Esophagus mucosa (tissue), 1 donor: ENCODE measurements at places on chromosomes 11 and 22. TPM values are rescaled to one million over a fixed set of nuclear protein-coding genes. Genes with fewer than 3 reads are reported as not detected.

The GAB4 gene
- total RNA-seq: not detected

DNA sequence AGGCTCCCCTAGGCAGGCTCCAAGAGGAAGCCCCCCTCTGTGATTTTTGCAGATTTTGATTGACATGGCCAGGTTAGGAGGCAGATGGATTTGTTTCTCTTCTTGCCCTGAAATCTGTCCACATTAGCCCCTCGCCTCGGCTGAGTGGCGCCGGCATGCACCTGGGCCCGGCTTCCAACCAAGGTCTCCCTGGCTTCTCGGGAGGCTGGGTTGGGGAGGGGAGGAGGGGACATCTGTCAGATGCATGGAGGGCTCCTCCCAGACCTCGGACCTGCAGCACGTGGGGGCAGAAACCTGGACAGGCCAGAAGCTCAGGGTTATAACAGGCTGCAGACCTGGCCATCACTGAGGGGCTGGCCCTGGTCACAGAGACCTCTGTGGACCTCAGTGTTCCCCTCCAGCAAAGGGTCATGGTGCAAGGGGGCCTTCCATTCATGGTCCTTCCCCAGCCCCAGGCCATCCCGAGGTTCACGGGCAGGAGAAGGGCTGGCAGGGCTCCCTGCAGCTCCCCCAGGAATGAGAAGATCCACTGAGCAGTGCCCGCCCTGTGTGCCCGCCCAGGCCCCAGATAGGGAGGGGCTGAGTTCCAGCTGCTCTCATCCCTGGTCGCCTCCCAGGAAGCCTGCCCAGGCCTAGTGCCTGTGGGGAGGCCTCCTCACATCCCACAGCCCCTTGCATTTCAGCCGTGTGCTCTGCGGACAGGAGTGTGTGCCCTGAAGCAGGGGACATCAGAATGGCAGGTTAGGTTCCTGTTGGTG lies 747.8 kb downstream of the BRD1 start:
- ATAC-seq: no peak

The UCP3 gene
- total RNA-seq: 0.28 TPM

The POTEH gene
- total RNA-seq: not detected

GRCh38 chr11:29282088-29282487 lies 734.7 kb downstream of the KCNA4 start:
- peak; percentile 85 for ATAC-seq

DNA sequence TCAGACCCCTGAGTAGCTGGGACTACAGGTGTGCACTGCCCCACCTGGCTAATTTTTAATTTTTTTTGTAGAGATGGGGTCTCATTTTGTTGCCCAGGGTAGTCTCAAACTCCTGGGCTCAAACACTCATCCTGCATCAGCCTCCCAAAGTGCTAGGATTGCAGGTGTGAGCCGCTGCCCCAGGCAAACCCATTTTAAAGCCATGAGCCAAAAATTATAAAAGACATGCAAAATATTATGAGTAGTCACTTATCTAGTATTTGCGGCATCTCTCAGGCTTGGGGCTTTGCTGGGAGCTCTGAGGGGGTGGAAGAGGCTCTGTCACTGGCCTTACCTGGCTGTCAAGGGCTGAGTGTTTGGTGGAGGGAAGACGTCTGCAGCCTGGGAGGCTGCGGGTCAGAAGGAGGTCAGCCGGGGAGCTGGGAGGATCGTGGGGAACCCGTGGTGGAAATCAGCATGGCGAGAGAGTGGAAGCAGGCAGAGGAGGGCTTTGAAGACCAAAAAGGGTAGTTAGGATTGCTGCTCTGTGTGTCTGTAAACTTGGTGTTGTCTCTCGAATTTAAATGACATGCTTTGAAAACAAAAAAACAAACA lies 69.1 kb upstream of the PARVG start:
- no peak for ATAC-seq

The C11orf86 gene
- not detected for total RNA-seq

DNA sequence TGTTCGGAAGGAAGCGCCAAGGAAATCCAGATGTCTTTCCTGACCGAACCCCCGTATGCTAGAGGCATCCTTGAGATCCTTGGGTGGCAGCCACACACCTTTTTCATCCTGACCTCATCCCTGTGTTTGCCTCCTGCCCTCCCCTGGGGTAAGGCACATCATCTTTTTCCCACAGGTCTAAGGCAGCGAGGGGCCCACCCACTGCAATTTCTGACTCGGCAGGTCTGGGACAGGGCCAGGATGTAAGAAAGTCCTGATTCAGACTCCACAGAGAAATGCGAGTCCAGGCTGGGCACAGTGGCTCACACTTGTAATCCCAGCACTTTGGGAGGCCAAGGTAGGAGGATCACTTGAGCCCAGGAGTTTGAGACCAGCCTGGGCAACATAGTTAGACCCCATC lies 10.5 kb downstream of the ZMAT5 start:
- peak; percentile 74 for ATAC-seq

- ATAC-seq: no peak
These were observed 10.4 kb upstream of the GAL start for GRCh38 chr11:68673991-68674390.

DNA sequence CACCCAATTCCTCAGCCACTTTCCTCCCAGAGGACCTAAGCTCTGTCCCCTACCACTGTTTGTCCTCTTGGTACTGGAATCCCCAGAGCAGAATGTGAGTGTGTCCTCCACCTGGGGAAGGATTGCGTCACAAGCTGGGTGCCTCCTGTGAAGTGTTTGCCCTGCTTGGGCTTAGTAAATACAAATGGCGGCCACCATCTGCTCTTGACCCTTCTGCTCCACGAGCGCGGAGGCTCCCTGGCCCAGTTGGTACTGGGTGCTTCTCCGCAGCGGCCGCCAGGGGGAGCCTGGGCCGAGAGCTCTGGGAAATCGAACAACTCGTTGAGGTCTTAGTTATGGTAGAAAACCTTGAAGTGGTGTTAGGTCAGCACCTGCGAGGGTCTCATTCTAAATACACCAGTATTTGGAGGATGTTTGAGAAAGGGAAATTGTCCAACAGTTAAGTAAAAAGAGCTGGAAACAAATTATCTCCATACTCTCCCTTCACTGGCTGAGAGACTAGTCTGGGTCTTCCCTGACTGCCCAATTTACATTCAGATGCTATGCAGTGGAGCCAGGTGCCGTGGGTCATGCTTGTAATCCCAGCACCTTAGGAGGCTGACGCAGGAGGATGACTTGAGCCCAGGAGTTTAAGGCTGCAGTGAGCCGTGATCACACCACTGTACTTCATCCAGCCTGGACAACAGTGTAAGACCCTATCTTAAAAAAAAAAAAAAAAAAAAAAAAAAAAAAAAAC lies 74.6 kb upstream of the TEAD1 start:
- ATAC-seq: peak; percentile 49

The OR4A16 gene
- total RNA-seq: not detected

The ESAM gene
- total RNA-seq: 8.5 TPM

The OR5T3 gene
- total RNA-seq: not detected

DNA sequence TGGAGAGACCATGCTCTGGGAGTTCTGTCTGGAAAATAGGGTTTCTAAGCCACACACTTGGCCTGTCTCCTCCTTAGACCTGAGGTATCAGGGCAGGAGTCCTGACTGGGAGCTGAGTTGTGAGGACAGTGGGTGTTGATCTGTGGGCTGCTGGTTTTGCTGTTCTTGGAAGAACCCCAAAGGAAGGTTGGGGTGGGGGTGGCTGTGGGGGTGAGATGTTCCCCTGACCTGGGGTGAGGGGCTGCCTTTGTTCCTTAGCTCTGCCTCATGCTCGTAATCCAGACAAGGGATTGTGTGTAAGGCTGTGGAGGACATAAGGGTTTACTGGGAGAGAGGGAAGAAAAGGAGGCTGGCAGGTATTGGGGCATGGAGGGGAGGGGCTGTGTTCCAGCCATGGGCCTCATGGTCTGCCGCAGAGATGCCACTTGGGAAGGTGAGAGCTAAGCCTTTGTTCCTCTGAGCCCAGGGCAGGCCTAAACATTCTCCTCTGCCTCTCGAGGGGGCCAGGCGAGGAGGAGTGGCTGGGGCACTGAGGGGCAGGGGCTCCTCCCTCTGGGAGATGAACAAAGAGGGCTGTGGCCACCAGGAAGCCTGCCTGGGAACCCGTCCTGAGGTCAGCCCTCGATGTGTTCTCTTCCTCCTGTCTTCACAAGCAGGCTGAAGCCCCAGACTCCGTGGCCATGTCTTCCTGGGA lies 4.4 kb downstream of the OTOG start:
- no peak for ATAC-seq

DNA sequence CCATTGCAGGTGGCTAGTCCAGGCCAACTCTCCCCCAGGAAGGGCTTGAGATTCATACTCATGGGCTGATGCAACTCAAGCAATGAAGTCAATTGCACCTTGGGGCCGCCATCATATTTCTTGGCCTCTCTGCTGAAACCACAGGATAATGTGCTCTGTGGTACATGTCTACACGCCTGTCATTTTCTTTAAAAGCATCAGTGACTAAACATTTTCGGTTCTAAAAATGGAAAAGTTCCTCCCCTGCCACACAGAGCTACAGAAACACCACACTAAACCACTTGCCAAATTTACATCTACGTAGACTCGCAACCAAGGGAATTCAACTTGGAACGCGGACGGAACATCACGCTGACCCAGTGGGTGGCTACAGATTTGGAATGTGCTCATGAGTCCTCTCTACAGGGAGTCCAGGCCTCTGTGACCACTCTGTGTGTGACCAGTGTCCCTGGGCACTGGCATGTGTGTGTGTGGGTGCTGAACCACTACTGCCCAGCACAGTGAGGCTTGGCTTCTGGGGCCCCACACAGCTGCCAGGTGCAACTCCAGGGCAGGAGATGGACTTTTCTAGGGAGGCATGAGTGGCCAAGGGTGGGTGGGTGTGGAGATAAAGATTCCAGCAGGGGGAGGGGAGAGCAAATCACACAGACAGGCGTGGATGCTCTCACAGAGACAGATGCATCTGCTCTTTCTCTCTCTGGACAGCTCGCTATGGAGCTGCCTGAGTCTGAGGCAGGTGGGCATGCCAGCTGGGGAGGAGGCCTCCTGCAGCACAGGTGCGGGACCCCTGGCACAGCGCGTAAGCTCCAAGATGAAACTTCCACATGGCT lies 261.9 kb downstream of the CTTN start:
- no peak for ATAC-seq

- no peak for ATAC-seq
These were observed 11.4 kb upstream of the HPX start for GRCh38 chr11:6452219-6452618.

GRCh38 chr11:17603056-17603825 lies 56.2 kb downstream of the OTOG start:
- no peak for ATAC-seq

- ATAC-seq: no peak
These were observed 232.1 kb downstream of the ST3GAL4 start for GRCh38 chr11:126587541-126587940.

- ATAC-seq: no peak
These were observed 31.5 kb upstream of the SCGB1A1 start for GRCh38 chr11:62387381-62387780.

DNA sequence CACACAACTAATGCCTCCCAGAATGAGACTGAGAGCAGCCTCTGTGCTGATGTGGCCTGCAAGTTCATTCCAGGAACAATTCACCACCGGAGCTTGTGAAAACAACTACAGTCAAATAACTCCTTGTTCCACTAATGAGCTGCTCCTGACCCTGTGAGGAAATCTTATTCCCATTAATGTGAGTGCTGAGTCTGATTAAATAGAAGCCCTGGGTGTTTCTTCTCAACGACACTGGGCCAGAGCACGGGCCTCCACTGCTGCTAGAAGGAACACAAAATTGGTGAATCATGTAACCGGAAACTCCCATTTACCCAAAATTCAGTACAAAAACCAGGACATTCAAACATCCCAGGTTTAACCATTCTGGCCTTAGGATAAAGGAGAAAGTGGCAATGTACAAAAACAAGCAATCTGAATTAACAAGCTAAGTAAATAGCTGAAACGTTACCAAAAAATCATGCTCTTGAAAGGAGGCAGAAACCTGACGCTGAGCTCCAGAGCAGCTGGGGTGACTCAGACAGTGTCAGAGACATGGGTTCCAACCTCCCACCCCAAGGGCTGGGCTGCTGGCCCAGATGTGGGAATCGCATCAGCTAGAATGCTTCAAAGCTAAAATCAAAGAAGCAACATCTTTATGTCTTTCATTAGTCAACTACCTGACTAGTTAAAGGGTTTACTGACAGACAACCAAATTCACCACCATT lies 26.7 kb downstream of the SERGEF start:
- peak; percentile 74 for ATAC-seq

DNA sequence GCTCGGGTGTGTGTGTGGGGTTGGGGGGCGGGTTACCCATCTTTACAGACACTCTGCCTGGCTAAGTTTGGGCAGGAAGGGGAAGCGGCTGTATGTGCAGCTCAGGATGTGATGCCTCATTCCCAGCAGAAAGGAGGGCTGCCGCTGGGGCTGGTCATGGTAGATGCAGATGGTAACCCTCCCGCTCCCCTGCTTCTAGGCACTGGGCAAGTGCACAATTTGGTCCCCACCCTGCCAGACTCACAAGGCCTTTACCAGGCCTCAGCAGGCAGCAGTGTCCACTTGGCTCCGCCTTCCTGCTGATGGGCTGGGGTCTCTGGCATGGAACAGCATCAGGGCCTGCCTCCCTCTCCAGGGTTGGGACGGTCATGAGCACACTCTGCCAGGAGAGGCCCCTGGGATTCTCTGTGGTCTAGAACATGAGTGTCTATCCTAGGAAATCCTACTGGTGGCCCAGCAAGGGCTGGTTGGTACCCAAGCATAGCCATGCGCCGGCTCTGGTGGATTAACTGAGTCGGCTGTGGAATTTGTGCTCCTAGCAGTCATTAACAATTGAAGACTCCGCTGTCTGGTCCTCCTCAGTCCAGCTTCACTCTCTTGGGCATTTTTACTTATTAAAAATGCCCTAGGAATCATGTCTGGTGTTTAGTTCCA lies 4.2 kb downstream of the LMO1 start:
- ATAC-seq: no peak

- ATAC-seq: peak; percentile 79
These were observed 38.1 kb upstream of the POU2AF1 start for GRCh38 chr11:111417011-111417765.

DNA sequence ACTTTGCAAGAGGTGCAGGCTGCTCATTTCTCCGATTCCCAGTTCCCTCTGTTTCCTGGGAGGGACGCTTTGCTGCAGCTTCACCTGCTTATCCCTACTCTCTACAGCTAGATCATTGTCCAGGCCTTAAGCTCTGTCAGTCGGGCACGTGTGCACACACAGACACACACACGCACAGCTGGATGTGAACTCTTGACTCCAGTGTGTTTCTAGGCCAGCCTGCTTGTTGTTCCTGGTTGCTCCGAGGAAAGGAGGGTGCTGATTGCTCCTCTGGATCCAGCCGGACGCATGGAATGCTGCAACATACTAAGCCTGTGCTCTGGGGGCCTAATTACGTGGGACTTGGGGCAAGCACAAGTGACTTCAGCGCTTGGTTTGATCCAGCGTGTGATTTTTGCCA lies 19.7 kb downstream of the ZNRF3 start:
- peak; percentile 69 for ATAC-seq

DNA sequence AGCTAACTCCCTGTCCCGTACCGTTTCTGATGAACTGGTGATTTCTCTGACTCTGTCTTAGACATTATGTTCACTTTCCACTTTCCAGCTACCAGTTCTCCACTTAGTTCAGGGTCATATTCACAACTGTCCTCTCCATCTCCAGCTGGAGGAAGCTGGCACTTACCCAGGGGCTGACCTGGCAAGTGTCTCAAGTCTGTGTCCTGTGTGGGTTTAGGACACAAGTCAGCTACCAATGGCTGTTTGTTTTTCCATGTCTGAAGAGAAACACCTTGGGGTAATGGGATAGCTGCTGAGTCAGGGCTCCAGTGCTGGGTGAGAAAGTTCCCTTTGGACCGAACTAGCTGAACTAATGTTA lies 134.4 kb downstream of the CSNK2A3 start:
- ATAC-seq: no peak

- no peak for ATAC-seq
These were observed 24.6 kb upstream of the WNT7B start for GRCh38 chr22:46001426-46002106.
